Gastroesophageal sphincter (tissue), 4 donors: ENCODE measurements at places on chromosomes 5 and 9. TPM values are rescaled to one million over a fixed set of nuclear protein-coding genes. Genes with fewer than 3 reads are reported as not detected.

- ATAC-seq = no peak
Measured at GRCh38 chr9:5566054-5566618, 55.8 kb downstream of the PDCD1LG2 start.

- ATAC-seq = no peak
Measured at GRCh38 chr9:100865648-100866047, 162.9 kb upstream of the PLPPR1 start.

GRCh38 chr5:6373081-6373846, 5.1 kb downstream of the MED10 start:
- ATAC-seq = no peak

GRCh38 chr5:12250454-12250853, 346.2 kb upstream of the CTNND2 start:
- ATAC-seq = no peak

The CD14 gene
- total RNA-seq = 20.4 TPM

The FGF18 gene
- total RNA-seq = 2.1 TPM

The PPIC gene
- total RNA-seq = 50.7 TPM
